H54 (cell line): ENCODE measurements at places on chromosomes 13 and 19.

GRCh38 chr13:41823476-41823875, 137.4 kb downstream of the VWA8 start:
- no peak for DNase-seq

GRCh38 chr13:63026285-63026797, 1610.7 kb upstream of the PCDH20 start:
- DNase-seq = no peak

- peak; percentile 95 for DNase-seq
These were observed 590 bp upstream of the LGI4 start for GRCh38 chr19:35135389-35135909.

DNA sequence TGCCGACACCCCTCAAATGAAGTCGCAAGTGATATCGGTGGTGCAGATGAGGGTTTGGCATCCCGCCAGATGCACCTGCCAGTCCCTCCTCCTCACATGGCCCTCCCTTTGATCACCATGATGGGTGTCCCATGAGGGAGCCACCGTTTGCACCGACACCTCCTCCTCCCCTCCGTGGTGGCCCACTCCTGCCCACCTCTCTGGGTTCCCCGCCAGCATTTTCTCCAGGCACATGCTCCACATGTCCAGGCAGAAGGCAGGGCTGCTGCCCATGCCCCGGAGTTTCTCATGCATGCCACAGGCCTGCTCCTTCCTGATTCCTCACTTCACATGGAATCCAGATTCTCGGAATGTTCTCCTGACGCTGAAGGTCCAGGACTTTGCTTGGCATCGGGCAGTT, 49.3 kb downstream of the COL4A2 start:
- no peak for DNase-seq

GRCh38 chr13:111345682-111346081, 25.2 kb downstream of the TEX29 start:
- DNase-seq = no peak

DNA sequence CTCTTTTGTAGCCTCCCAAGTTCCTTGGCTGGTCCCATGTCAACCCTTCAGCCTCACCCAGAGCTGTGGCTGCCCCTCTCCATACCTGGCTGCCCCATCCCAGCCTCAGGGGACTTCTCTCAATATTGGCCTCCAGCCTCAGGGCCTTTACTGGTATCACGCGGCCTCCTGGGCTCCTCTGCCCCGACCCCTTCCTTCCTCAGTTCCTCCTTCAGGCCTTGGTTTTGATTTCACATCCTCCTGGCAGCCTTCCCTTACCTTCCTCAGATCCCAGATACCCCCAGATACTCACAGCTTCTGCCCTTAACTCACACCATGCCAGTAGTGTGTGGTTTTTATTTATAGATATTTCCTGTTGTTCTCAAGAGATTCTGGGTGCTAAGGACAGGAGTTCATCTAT, 12.8 kb upstream of the SCN1B start:
- no peak for DNase-seq

DNA sequence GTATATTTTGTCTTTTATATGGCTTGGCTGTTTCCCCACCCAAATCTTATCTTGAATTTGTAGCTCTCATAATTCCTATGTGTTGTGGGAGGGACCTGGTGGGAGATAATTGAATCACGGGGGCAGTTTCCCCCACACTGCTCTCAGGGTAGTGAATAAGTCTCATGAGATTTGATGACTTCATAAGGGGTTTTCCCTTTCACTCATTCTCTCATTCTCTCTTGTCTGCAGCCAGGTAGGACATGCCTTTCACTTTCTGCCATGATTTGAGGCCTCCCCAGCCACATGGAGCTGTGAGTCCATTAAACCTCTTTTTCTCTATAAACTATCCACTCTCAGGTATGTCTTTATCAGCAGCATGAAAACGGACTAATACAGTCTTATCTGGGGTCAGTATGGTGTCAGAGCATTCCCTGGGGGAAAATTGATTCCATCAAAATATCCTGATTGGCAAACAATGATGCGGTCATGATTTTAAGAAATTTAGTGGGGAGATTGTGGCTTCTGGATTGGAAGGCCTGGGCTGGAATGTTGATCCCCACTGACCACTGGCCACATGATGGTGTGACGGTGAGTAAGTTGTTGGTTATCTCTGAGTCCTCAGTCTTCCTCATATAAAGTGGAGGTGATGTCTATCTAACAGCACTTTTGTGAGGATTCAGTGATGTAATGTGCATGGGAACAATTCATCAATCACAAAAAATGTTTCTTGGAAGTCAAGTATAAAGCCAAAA, 27.5 kb upstream of the ANKRD10 start:
- no peak for DNase-seq

- DNase-seq = no peak
These were observed 25.9 kb downstream of the COMP start for GRCh38 chr19:18765224-18765623.

DNA sequence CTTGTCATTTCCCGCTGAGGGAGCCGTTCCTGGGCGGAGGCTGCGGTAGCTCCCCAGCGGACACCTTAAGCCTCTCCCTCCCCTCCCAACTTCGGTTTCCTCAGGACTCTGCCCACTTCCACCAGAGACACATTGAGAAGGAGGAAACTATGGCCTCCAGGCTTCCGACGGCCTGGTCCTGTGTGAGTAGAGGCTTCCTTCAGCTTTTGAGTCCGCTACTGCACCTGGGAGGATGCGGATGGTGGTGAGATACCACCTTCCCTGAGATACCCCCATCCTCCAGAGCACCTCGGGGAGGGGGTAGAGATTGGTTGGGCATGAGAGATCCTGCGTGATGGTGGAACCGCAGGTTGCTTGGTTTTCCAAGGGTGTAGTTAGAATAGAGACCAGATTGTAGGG, 955 bp downstream of the ZNF274 start:
- DNase-seq = no peak

GRCh38 chr19:40398417-40399131, 8.6 kb upstream of the HIPK4 start:
- DNase-seq = no peak

DNA sequence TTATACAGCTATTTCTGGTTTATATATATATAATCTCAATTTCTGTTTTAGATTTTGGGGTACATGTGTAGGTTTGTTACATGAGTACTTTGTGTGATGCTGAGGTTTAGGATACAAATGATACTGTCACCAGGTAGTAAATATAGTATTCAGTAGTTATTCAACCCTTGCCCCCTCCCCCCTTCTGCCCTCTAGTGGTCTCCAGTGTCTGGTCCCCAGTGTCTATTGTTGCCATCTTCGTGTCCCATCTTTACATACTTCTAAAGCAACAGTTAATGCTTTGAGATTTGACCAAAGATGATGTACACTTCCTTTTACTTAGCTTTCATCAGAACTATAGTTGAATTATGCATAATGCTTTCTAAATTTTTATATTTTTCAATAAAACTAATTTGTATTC, 1623.4 kb upstream of the PRR20A start:
- no peak for DNase-seq

DNA sequence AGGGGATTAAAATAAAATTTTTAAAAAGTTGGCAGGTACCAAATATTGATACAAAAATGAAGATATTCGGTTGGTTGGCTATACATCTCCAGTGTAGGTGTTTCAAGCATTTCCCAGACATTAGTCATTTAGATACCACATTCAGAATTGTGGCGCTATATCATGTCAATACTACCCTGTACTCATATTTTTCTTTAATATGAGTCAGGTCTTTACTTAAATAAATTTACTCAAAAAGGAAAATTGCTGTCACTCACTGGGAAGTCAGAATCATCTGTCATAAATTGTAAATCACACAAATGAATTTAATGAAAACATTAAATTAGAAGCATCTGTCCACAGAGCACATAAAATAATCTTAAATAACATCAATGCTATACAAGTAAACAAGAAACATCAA, 134.2 kb downstream of the TSHZ3 start:
- no peak for DNase-seq

GRCh38 chr13:88464851-88465250, 793.7 kb downstream of the SLITRK5 start:
- DNase-seq = no peak

DNA sequence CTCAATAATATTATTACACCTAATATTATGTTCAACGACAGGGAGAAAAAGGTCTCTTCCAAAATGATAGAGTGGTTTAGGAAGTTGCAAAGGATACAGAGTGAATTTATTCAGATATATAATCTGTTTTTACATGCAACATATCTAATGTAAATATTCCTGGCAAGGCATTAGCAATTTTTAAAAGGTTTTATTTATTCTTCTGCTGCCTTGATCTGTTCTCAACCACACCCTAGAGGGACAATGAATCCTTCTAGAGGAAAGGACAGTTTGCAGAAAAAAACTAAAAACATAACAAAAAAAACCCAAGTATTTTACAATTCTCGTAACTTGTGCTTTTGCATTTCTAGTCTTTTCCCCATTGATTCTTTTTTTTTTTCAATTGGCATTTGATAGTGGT, 459.6 kb downstream of the KLF12 start:
- no peak for DNase-seq

DNA sequence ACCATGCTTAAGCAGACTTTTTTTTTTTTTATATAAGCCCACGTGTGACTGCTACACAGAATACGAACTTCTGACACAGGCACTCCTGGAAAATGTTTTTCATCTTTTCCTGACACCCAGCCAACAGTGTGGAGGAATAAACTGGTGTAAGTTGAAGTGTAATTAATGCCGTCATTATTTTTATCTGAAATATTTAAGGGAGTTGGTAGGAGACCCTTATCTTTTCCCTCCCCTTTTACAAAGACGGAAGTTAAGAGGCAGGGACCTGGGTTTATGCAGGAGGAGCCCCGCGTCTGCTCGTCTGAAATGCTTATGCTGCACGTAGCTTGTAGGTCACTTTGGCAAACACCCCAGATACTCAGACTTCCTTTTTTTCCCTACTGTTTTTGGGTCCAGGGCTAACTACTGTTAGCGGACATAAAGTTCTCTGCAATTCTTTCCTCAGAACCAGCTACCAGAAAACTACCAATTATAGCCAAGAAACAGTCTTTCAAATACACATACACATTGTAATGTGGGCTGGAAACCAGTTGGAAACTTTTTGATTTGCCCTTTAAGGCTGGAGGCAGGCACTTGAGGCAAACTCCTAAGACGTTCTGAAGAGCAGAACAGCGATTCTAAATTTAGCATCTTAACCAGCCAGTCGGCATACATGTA, 50.8 kb downstream of the EFNB2 start:
- DNase-seq = no peak

GRCh38 chr19:18310118-18310909, 12.6 kb downstream of the LSM4 start:
- no peak for DNase-seq

GRCh38 chr19:54573330-54573872, at the start of gene LILRA2:
Gene LILRA2, plus strand, starts transcription at chr19:54573790. Its CDS starts 89 bp downstream, at chr19:54573879.
- DNase-seq = no peak

- DNase-seq = no peak
These were observed 31.8 kb downstream of the DNM2 start for GRCh38 chr19:10749435-10750384.

DNA sequence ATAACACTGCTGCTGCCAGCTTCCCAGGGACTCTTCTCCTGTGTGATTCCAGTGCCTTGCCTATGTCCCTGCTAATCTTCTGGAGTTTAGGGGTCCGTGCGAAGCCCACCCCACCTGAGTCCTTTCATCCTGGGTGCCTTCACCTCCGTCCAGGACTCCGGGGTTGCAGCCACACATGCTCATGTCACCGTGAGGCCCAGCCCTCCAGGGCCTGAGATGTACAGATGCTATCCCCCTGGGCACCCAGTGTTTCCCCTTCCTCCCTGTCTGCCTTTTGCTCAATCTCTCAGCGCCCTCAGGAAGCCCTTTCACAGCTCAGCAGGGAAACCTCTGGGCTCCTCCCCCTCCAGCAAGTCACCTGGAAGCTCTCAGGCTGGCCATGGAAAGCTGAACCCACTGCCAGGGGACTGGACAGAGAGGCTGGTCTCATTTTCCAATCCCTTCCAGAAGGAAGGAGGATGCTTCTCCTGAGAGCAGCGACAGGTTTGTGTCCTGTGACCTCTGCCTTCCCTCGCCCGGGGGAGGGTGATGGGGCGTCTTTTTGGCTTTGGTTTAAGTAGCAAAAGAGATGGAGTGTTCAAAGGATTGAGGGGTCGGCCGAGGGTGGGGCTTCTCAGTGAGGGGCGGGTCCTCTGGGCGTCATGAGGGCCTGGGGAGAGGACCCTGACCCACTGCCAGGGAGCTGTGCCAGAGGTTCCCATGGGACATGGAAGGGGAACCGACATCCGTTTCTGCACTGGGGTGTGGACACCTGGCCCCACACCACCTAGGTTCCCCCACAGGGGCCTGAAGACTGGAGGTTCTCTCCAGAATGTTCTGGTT, 30.8 kb upstream of the TFDP1 start:
- DNase-seq = no peak

- no peak for DNase-seq
These were observed 391.6 kb downstream of the PCDH20 start for GRCh38 chr13:61024046-61024445.

- no peak for DNase-seq
These were observed 13.6 kb upstream of the FBXO17 start for GRCh38 chr19:38989066-38989605.

DNA sequence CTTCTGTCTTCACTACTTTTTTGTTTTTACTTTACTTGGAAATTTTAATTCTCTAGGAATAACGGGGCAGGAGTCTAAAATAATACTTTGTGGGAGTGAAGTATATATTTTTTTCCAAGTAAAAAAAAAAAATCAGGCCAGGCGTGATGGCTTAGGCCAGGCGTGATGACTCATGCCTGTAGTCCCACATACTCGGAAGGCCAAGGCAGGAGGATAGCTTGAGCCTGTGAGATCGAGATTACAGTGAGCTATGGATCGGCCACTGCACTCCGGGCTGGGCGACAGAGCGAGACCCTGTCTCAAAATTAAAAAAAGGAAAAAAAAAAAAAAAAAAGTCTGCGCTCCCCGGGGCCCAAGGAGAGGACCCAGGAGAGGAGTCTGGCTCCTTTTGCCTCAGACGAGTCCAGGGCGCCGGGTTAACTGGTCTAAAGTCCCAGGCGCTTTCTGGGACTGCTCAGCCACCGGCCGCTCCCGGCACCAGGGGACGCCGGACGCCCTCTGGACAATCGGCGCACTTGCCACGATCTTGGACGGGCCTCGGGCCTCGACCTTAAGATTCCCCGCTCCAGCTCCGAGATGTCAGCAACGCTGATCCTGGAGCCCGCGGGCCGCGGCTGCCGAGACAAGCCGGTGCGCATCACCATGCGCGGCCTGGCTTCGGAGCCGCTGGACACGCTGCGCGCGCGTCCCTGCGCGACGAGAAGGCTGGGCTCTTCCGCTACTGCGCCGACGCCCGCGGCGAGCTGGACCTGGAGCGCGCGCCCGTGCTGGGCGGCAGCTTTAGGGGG, 2.7 kb upstream of the ZFP82 start:
- DNase-seq = no peak

- no peak for DNase-seq
These were observed 179.8 kb downstream of the TBC1D4 start for GRCh38 chr13:75302071-75302698.

- no peak for DNase-seq
These were observed 46.8 kb downstream of the TSSK6 start for GRCh38 chr19:19468424-19469050.

GRCh38 chr13:24224232-24224680, 63.7 kb downstream of the SPATA13 start:
- DNase-seq = no peak
